ENCODE measurements at places on chromosomes 3 and 15.
A peak's percentile ranks its signal among the peaks of the same experiment; 100 is the strongest.

DNA sequence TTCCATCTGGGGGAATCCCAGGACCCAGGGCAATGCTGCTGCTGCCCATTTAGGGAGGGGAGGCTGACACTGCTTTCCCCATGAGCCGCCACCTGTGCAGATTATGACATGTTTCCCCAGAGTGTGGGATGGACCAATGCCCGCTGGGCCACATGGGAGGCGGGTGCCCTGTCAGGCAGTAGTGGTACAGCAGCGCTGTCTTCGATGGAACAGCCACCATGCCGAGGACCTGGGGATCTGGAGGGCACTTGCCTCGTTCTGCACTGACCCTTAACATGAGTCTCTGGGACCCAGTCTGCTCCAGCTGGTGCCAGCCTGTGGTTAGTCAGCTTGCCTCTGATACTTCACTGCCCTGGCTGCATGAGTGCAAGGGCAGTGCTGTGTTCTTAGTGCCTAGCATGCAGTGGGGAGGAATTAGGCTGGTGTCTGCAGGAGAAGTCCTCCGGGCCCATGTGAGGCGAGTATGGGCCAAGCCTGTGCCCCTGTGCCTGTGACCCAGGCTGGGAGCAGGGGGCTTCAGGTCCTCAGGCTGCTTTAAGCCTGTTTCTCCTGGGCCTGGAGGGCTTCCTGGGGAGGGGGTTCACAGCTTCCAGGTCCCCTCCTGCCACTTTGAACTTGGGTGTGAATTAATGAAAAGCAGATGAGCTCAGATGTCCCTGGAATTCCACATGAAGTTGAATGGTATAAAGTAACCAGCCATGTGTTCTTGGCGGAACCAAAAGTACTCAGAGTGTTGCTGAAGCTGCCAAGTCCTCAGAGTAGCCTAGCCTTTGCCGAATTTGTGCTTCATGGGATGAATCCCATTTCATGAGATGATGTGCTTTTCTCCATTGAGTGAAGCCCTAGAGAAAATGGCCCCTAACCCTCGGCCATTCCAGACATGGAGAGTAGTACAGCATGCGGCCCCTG lies 22.9 kb downstream of the KLF13 start:
- no peak for DNase-seq

DNA sequence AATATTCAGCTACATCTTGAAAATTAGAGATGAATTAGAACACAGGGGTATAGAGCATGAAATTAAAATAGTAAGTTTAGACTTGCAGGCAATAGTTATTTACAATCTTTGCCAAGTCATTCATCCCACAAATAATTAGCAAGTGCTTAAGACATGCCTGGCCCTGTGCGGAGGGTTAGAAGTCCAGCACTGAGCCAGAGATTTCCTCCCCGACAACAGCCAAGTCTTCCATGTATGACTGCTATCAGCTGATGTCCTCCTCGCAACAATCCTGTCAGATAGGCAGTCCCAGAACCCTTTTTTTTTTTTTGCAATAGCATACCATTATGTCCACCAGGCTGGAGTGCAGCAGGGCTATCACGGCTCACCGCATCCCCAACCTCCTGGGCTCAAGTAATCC lies 14.6 kb downstream of the SIN3A start:
- no peak for DNase-seq

DNA sequence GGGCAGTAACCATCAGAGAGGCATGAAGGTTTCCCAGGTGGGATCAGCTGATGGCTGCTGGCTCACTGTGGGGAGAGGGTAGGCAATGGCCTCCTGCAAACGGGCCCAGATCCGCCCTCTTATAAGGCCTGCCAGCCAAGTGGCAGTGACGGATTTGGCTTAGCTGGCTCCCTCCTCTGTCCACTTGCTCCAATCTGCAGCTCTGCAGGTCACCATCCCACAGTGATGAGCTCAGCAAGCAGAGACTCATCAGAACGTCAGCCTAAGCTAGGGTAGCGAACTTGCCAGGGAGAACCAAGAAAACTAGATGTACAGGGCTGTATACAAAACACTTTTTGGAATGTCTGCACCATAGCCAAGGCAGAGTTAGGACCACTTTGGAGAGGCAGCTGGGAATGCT lies 62.8 kb upstream of the DCLK3 start:
- no peak for DNase-seq

GRCh38 chr3:176977331-176977730 lies 220.0 kb downstream of the TBL1XR1 start:
- no peak for DNase-seq

DNA sequence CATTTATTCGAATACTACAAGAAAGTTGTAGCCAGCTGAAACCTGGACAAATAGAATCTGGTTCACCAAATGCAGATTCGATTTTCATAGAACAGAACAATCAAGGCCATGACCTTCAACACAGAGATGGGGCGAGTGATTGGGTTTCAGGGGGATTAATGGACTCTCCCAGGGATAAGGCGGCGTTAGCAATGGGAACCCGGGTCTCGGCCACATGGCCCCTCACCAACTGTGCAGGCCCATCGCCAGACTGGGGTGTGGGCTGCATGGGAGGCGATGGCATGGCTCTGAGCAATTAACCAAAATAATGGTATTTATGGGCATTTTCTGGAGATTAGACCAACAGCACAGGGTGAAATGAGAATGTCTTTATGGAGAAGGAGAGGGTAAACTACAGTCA lies 34.2 kb downstream of the VGLL4 start:
- no peak for DNase-seq

- DNase-seq: no peak
Measured at GRCh38 chr3:124593442-124593829, 136.8 kb upstream of the UMPS start.

DNA sequence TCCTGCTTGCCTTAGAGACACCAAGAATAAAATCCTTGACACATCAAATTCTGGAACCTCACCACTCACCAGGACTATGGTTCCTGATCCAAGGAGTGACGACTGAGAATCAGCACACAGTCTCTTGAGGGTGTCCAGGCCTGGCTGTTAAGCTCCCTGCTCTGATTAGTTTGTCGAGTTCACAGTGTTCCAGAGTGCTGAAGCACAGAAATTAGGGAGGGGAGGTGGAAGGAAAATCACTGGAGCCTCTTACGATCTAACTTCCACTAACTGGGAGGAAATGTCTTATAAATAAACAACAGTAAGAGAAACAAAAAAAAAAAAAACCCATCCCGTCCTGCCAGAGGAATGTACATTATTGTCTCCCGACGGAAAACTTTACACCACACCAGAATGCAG lies 330.2 kb downstream of the TIGIT start:
- peak; percentile 40 for DNase-seq

- peak; percentile 93 for DNase-seq
Measured at GRCh38 chr15:89068325-89068784, 19.9 kb upstream of the ABHD2 start.

DNA sequence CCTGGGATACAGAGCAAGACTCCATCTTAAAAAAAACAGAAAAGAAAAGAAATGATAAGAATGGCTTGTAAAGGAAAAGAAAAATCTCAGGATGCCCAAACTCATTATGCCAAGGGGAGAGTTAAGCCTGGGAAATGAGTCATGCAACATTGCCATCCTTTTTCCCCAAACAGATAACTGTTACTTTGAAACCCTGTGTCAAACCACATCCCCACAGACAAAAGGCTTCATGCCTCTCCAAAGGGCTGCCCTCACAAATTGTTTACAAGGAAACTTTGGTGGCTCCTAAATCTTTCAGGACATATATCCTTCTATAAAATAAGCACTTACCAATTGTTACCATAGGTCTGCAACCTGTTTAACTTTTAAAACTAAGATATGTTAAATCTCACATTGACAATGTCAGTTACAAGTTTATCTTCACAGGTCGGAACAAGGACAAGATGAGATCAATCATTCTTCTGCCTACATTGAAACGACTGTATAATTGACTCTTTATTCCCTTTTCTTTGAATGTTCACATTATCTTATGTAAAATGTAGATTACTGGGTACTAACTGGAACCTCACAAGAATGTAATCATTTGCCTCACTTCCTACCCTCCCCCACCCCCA lies 18.6 kb upstream of the SENP7 start:
- DNase-seq: peak; percentile 10

GRCh38 chr3:191397771-191398170 lies 63.2 kb upstream of the PYDC2 start:
- no peak for DNase-seq

DNA sequence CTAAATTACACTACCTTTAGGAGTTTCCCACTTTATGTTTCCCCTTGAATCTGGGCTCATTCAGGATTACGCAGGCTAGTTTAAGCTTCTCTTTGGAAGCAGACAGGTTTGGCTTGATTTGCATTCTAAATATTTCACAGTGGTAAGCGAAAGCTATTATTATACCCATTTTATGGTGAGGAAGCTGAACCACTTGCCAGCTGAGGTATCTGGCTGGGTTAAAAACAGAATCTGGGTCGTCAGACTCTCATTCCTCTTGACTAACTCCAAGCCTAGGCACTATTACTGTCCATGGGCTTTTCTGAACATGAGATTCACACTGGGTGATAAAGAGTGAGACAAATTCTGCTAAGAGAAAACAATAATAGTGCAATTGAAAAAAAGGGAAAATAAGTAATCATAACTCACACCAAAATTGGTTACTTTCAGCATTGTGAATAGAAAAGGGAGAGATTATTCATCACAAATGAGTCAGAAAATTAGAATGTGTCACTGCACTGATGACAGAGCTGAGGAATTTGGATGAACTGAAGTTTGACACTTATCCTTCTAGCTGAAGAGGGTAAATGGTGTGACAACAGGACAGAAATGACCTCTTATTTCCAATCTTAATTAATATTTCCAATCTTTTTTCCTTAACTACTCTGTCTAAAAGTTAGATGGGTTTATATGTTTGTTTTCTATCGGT lies 211.3 kb downstream of the TIGIT start:
- DNase-seq: peak; percentile 21

DNA sequence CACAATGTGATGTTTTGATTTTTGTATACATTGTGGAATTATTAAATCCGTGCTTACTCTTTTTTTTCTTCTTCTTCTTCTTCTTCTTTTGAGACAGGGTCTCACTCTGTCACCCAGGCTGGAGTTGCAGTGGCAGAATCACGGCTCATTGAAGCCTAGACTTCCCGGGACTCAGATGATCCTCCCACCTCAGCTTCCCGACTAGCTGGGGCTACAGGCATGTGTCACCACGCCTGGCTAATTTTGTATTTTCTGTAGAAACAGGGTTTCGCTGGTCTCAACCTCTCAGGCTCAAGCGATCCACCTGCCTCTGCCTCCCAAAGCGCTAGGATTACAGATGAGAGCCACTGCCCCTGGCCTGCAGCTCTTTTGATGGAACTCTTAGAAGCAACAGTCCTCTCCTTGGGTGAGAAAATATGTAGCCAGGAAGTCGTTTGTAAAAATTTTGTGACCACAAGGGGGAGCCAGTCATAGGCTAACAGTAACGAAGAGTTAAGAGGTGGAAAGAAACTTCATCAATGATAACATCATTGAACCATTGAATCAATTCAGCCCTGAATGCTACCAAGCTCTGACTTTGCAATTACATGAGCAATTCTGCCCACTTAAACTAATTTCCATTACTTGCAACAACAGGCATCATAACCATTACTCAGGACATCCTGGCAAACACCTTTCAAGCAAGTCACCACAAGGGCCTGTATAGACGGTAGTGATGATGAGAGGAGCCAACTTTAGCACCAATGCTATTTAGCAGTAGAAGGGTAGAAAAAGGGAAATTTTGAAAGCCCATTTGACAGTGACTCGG lies 16.7 kb upstream of the CMTM7 start:
- DNase-seq: peak; percentile 65

- DNase-seq: no peak
Measured at GRCh38 chr15:20386198-20386597, 155.4 kb downstream of the GOLGA6L6 start.

Data from AG08395 (cell line).